ENCODE measurements at places on chromosomes 13 and 19.

GRCh38 chr19:40420766-40421765, 4.7 kb downstream of the SERTAD1 start:
- DNase-seq: peak; percentile 98

DNA sequence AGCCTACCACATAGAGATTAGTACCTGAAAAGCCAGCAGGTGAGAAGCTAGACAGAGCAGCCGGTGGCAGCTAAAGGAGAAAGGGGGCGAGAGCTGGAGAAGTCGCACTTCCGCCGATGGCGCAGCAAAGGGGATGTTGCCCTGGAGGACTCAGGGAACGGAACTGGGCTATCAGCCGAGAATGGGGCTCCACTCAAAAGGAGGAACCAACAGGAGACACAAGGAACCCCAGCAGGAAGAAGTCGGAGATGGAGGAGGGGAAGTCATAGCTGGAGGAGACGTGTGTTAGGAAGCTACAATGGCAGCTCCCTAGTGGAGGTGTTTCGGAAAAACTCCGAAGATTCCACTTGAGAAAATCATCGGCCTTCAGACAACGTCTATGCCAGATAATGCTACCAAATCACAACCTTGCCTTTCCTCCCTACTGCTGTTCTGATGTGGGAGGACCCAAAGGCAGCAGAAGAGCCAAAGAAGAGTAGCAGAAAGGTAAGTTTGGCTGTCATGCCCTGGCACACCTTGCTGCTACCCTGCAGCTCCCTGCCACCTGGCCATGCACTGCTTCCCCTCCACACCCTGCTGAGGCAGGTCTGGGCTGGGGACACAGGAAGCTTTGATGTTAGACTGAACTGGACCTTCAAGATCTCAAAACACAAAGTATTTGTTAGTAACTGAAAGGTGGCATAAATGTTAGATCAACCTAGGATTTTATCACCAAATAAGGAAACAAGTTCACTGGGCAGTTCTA, 127.9 kb downstream of the DLEU7 start:
- peak; percentile 81 for DNase-seq

DNA sequence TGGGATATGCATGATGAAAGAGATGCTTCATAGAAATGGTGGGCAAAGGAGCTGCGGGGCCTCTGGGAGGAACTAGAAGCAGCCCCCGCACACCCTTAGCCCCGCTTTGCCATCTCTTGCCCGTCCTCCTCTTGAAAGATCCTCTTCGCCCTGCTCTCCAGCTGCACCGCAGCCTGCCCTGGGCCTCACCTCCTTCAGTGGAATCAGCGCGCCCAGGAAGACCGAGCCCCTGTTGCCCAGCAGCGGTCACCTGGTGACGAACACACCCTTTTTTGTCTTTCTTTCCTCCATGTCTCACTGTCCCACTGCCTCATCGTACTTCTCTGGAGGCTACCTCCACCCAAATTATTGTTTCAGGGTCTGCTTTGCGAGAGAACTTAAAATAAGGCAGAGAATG, 807.6 kb downstream of the UQCRFS1 start:
- DNase-seq: no peak

DNA sequence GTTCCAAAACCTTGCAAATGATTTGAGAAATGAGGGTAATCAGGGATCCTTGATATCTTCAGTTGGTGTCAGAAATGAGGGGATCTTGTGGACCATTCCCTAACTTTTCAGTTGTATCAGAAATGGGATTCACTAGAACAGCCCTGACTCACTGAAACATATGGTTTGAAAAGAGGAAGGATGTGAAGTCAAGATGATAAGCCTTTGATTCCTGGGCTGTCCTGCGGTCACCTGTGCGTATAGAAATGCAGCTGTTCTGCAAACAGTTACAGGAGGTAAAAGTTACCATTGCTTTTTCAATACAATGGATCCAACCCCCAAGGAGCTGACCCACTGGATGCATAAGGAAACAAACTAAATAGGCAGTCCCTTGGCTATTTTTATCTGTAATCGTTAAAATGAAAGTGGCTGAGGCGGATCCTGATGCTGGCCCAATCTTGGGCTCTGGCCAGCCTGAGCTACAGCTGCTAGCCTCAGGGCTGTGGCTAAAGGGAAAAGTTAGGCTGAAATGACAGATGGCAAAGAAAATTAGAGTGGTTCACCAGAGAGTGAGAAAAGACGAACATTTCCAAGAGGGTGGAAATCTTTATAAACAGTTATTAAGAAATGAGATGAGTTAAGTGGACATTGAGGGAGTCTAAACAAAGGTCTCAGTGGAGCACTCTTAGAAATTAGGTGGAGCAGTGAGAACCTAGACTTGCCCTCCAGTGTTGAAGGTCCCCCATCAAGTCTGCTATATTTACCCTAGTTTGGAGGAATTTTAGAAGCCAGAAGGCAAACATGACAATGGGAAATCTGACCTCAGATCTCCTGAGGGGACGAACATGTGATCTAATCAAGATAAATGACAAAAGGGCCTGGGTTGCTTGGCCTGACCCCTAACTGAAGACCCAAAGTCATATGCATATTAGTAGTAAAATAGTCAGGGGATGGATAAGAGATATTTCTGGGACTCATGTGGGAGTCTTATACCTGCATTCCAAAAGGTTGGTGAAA, 7.6 kb downstream of the SIGLECL1 start:
- no peak for DNase-seq

GRCh38 chr19:16127776-16128371, 15.6 kb upstream of the HSH2D start:
- no peak for DNase-seq

DNA sequence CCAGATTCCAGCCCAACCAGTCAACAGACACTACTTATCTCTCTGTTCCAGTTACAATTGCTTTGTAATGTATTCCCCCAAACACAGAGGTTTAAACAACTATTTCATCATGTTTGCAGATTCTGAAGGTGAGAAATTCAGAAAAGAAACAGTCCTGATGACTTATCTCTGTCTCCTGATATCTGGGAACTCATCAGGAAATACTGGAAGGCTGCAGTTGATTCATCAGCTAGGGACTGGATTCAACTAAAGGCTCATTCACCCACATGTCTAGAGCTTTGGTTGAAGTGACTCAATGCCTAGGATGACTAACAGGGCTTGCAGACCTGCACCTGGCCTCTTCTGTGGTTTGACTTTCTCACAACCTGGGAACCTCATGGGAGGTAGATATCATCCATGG, 56.6 kb upstream of the GPC6 start:
- no peak for DNase-seq

Measured in sigmoid colon (tissue), 7 donors.